Cardiac fibroblast (primary cell): ENCODE measurements at places on chromosomes 12 and 14.

DNA sequence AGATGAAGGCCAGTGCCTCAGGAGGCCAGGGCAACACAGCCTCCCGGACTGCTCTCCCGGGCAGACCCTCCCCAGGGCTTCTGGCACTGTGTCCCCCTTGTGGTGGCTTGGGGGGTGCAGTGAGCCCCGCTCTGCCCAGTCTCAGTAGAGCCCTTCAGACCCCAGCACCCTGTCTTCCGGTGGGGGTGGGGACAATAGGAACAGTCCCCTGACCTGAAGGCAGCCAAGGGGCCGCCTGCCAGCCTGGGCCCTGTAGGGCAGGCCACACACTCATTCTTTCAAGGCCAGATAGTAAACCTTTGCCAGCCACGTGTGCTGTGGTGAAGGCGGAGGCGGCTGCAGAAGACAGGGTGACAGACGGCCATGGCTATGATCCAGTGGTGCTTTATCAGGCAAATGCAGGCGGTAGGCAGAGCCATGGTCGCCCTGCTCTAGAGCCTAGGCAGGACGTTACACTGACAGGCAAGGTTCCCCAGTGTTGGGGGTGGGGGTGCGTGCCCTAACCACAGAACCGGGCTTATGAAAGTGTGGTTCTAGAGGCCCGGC, 15.0 kb downstream of the ZFYVE21 start:
- DNase-seq = no peak

GRCh38 chr12:27296674-27297073, 36.0 kb upstream of the BMAL2 start:
- no peak for DNase-seq

GRCh38 chr12:95218150-95219133, 835 bp downstream of the VEZT start:
- DNase-seq = peak; percentile 74

DNA sequence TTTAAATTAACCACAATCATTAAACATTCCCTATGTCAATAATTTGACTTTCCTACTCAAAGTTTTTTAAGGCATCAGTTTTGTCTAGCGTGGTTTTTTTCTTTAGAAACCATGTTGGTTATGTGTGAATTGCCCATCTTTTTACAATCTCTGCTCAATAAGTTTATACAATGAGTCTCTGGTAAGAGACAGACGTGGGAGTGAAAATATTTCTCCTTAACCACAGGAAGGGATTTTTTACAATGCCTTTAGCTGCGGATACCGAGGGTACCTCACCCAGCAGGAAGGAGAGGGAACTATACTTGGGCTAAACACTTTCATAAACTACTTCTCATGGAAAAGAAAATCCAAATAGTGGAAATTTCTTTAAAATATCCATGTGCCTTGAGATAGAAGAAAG, 191.4 kb upstream of the BCL2L14 start:
- DNase-seq = peak; percentile 36

GRCh38 chr14:31441273-31442111, 15.8 kb downstream of the DTD2 start:
- DNase-seq = peak; percentile 78

GRCh38 chr12:10276774-10277173, 30.9 kb upstream of the KLRD1 start:
- no peak for DNase-seq

DNA sequence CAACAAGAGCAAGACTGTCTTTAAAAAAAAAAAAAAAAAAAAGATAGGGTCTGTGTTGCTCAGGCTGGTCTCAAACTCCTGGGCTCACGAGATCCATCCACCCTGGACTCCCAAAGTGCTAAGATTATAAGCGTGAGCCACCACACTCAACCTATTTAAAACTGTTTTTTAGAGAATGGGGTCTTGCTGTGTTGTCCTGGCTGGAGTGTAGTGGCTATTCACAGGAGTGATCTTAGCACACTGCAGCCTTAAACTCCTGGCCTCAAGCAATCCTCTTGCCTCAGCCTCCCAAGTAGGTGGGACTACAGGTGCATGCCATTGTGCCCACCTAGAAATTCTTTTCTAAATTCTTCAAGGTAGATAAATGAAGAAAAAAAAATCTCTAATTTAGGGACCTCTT, 7.6 kb downstream of the COQ10A start:
- no peak for DNase-seq

DNA sequence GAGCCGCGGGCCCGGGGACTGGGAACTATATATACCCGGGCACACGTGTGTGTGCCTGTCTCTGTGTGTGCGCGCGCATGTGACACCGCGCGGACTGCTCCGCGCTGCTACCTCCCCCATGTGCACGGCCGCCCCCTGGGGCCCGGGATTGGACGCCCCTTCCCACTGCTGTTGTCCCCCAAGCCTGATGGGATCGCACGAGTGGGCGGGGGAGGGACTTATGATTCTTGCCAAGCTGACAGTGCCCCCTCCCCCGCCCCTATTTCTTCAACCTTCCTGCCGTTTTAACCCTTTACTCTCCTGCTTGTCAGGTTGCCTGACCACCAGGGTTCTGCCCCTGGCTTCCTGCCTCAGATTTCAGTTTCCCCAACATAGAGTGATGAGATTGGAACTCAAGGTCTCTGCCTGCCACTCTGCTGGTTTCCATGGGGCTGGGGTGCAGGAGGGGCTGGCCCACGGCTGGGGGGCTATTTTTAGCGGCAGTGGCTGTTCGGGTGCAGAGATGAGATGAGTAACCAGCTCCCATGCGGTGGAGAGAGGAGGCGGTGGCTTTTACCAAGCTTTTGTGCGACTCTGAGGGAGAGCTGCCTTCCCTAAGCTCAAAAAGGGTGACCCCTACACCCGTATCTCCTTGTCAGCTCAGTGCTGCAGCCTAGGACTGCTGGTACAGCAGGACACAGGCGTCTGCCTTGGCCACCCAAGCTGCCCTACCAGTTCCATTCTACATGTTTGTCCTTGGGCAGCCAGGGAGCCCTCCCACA, at the start of gene DDN:
TSS of gene DDN (minus strand) at position 5 of the 761 bp plus-strand sequence. CDS start 88 bp downstream, outside the sequence.
- DNase-seq = peak; percentile 40

DNA sequence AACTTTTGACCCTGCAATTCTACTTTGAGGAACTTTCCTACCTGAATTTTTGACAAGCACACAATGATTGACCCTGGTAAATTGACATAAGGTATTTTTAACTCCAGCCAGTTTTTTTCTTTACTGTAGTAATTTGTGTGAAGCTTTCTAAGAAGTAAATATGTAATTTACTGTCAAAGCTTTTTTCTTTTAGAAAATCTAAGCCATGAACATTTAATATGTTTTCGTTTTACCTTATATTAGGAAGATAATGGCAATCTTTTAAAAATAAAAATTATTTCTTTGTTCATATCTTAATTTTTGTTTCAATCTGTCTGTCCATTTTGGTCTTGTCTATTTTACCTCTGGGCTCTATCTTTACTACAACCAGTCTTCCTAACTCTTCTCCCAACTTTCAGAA, 279.9 kb downstream of the FBXL14 start:
- no peak for DNase-seq

DNA sequence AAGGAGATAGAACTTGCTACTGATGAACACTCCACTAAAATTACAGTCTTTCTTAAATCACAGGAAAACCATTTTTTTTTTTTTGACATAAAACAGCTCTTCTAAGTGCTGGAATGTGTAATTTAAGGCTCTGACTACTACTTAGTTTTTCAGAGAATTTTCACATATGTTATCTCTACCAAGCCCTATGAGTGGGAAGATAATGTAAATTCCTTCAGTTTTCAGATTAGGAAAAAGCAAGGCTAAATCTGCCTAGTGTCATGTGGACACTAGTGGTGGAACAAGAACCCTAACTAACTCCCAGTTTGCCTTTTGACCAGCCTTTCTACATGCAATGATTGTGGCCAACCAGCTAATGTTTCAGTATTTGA, 37.3 kb upstream of the CSRP2 start:
- peak; percentile 64 for DNase-seq

- no peak for DNase-seq
These were observed 71.8 kb downstream of the KIF26A start for GRCh38 chr14:104209985-104210816.

GRCh38 chr14:92600318-92601053, 86.9 kb downstream of the RIN3 start:
- peak; percentile 76 for DNase-seq

DNA sequence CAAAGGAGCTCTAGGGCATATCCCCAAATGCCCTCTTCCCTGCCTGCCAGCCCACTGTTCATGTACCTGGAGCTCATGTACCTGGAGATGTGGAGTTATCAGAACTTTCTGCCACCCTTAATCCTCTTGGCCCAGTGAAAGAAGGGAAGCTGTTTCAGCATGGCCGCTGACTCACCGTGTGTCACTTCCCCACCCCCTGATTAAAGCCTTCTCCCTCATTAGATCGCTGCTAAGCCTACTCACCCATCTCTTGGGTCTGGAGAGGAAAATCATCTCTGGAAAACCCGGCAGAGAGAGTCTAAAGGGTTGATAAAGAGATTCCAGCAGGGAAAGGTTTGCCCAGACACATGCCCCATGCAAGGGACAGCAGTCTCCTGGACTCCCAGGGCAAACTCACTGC, 4.5 kb upstream of the LTBP2 start:
- peak; percentile 92 for DNase-seq

- no peak for DNase-seq
These were observed 803.7 kb downstream of the DIO2 start for GRCh38 chr14:79407572-79407971.

DNA sequence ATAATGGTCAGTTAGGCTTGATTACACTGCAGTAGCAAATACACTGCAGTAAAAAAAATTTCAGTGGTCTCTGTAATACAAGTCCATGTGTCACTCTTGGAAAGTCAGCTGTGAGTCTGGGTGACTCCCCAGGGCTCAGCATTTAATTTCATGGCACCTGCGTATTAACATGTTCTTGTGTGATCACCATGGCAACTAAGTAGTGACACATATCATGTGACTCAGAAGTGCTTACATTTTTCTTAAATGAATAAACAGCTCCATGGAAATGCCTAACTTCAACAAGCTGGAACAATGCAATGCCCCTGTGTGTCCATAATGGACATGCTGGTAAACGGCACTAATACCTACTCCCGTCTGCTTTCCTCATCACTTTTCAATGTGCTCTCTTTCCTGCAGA, 88.5 kb upstream of the ANO4 start:
- peak; percentile 21 for DNase-seq

- no peak for DNase-seq
These were observed 42.7 kb downstream of the GTF2A1 start for GRCh38 chr14:81178063-81178462.

DNA sequence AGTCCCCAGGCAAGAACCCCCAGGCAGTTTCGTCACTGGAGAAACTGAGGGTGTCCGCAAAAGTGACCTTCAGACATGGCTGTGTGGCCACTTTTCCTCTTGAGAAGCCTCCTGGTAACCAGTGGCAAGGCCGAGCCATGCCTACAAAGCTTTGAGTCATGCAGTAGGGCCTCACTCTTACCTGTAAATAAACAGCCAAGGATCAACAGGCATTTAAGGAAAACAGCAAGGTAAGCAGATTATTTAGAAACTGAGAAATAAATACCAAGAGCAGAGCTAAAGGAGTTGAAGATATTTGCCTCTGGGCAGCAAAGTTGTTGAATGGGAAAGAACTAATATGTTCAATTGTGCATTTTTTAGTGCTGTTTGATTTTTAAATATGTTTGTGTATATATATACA, 141.0 kb upstream of the BCL2L14 start:
- no peak for DNase-seq

DNA sequence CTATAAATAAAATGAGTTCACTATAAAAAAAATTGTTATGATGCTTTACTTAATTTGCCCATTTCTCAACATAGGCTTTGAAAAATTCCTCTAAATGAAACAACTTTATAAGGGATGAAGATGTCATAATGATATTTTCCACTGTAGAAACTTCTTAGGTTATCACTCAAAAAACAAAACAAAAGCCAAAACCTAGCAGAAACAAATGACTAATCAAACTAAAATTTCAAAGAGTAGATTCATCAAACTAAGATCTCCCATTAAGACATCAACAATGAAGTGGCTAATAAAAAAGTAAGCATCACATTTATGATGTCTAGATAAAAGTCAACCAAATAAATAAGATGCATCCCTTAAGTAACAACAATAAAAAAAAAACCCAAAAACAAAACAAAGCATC, 36.9 kb upstream of the TTC7B start:
- peak; percentile 44 for DNase-seq

DNA sequence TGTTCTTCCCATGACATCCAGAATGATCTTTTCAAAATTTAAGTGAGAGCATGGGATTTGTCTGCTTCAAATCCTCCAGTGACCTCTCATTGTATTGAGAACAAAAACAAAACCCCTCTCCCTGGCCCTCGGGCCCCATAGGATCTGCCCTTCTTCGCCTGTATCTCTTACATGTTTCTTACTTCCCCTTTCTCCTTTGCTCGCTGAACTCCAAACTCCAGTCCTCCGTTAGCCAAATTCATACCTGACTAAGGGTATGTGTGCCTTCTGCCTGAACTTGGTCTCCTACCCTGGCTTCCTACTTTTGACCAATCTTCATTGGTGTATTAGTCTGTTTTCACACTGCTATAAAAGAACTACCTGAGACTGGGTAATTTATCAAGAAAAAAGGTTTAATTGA, 13.2 kb upstream of the TSPAN11 start:
- no peak for DNase-seq

DNA sequence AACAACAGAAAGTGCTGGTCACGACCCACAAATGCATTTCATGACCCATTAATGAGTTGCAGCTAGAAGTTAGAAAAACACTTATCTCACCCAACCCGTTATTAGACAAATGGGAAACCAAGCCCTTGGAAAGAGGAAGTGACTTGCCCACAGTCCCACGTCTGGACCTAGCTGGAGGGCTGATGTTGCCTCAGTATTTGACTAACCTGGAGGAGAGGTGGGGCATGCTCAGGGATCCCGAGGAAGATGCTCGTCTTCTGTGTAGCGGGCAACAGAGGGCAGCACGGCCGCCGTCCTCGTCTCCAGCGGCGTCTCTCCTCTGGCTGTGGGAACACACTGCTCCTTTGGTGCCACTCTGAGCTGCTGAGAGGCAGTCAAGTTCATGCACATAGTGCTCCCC, 12.7 kb downstream of the CCND2 start:
- no peak for DNase-seq

- no peak for DNase-seq
These were observed 14.5 kb downstream of the IFNG-AS1 start for GRCh38 chr12:68003777-68004176.

DNA sequence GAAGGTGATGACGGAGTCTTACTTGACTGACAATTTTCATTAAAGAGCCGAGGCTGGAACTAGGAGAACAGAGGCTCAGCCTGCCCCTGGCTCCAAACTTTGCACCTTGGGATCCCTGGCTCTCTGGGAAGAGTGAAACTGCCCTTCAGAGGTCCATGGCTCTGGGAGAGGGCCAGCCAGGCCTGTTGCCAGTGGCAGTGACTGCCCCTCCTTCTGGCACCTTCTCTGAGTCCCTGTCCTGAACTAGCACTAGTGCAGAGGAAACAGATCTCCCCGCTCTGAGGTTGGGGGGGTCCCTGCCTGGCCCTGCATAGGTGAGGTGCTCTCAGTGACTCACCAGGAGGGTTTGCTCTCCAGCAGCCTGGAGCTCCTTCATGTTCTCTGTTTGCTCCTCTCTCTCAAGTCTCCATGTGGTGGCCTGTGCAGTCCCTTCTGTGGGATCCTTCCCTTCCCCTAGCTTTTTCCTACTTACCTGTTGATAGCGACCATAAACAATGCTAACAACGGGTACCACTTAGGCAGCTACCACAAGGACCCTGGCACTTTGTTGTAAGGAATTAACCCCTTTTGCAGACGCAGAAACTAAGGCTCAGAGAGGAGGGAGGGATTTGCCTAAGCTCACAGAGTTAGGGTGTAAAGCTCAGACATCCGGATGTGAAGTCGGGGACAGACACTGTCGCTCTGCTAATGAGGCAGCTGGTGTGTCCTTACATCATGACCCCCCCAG, 22.4 kb downstream of the FAM222A start:
- no peak for DNase-seq

- no peak for DNase-seq
These were observed 39.8 kb upstream of the PWP1 start for GRCh38 chr12:107645630-107646333.
